ENCODE measurements at places on chromosomes 13 and 19.

- no peak for DNase-seq
Measured at GRCh38 chr19:57611113-57611512, 2.9 kb upstream of the ZNF134 start.

GRCh38 chr13:100537486-100537885 is 51.1 kb downstream of the GGACT start:
- DNase-seq, result no peak

GRCh38 chr13:51811920-51812451 is 8.0 kb upstream of the DHRS12 start:
- no peak for DNase-seq

DNA sequence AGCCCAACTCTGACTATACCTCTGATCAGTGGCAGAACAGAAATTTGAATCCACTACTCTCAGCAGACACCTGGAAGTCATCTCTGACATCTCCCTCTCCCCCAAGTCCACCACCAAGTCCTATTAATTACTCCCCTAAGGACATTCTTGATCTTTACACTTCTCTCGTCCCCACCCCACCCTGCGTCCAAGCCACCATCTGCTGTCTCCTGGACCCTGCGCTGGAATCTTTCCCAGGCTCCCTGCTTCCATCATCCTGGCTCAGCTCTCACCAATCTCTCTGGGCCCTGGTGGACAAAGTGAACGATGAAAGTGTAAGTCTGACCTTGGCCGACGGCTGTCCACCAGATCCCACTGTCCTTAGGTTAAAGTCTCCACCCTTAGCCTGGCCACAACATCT is 145.6 kb upstream of the GJB6 start:
- no peak for DNase-seq

- no peak for DNase-seq
Measured at GRCh38 chr13:72383646-72384045, 343.8 kb downstream of the MZT1 start.

All from ecto neural progenitor cell (in vitro differentiated cells).